AG20443 (cell line): ENCODE measurements at places on chromosomes 13 and 19.

DNA sequence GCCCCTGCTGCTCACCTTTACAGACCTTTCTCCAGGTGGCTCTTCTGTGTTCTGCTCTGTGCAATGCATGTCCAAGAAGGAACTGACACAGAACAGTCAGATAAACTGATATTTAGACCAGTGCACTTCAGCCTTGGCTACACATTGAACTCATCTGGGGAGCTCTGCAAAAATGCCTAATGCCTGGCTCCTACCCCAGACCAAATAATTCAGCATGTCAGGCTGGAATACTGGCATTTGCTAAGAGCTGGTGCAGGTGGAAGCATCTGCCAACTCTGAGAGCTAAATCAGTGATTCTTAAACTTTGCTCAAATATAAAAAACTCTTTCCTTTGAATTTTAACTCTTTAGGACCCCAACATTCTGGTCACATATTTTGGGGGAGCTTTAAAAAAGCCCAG, 118.2 kb upstream of the TSC22D1 start:
- no peak for DNase-seq

GRCh38 chr13:89455741-89456140, 1784.6 kb downstream of the SLITRK5 start:
- no peak for DNase-seq

DNA sequence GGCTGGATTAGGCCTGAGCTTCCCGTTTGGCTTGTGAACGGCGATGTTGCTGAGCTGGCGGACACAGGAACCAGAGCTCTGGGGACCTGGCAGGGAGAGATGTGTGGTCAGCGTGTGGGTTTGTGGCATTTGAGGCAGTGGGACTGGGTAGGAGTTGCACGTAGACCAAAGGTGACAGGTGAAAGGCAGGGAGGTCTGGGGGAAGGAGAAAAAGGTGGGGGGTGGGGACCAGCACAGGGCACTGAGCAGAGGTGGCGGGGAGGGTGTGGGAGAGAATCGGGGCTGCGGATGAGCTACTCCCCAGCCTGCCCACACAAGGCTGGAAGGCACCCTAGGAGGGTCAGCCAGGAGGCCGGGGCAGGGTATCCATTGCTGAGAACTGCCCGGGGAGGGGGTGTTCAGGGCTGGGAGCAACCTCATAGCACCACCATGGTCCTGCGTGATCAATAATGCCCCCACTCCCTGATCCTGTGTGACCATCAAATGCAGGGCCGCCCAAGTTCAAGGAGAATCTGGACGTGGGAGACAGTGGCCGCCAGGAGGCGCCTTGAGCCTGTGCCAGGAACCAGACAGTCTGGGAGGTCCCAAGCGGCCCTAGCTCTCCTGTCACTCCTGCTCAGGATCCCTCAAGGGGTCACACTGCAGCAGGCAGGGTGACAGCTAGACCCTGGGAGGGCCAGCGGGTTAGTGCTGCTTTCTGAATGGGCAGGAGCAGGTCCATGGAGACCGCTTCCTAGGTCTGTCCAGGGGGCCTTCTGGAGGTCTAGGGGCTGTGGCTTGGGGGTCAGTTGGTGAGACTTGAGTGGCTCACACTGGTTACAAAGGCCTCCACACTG, 12.8 kb upstream of the SELENOW start:
- peak; percentile 76 for DNase-seq

DNA sequence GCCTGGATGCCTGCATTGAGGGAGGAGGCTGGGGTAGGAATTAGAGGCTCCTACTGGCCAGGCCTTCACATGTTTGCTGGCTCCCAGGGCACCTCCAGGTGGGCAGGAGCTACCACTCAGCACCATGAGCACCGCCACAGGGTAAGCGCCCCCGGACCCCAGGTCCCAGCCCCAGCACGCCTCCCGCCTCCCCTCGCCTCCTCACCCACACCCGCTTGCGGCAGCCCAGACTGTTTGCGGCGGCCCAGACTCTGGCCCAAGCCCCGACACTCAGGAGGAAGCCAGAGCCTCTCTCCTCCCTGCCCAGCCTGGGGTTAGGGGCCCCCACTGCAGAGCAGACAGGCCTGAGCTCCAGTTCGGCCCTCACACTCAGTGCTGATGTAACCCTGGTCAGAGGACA, 652 bp downstream of the EPS8L1 start:
- DNase-seq = no peak

- DNase-seq = no peak
These were observed 359.3 kb upstream of the TSHZ3 start for GRCh38 chr19:31708520-31708919.

DNA sequence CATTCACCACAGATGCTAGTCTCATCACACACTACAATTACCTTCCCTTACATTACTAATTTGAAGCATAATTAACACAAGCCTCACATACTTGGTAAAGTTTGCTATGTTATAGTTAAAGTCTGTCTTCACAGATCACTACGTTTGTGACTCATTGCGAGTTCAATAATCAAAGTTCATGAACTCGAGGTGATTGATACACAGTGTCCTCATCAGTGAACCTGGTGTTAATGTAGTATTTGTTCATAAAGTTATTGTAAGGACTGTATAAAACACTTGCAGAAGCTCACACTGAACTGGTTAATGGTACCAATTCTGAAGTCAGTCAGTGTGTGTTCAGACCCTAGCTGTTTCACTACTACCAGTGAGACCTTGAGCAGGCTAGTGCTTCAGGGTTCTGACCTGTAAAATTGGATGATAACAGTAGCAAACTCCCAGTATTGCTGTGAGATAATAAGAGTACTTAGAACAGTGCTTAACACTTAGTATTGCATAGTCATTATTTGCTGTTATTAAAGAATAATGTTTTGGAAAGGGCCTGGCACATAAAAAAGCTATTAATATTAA, 313.3 kb downstream of the LIG4 start:
- DNase-seq = no peak

DNA sequence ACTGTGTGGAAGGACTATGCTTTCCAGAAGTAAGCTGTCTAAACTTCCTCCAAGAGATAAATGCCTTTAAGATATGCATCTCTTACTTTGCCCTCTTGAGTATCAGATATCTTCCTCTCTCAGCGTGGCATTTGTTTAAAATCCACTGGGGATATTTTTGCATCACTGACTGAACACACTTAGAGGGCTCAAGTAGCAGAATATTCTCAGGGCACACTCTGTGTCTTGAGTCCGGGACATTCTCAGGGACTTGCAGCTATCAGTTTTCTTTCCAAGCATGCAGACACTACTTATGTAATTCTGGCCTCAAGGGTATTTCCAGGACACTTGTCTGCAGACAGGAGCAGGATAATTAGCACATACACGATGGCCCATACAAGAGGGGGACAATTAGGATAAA, 84.7 kb downstream of the ERCC5 start:
- DNase-seq = no peak

- DNase-seq = peak; percentile 35
These were observed 22.5 kb upstream of the ZNF429 start for GRCh38 chr19:21482863-21483276.

DNA sequence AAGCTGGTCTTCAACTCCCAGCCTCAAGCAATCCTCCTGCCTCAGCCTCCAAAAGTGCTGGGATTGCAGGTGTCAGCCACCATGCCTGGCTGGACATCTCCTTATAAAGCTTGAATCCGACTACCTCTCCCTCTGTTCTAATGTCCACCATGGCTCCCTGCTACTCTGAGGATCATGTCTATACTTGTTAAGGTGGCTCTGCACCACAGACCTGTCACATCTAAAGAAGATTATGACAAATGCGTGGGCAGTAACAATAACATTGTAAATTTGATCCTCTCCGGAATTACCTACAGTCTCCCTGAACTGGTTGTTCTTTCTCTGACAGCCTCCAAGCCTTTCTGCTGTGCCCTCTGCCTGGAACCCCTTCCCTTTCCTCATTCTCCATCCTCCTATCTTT, 1.8 kb downstream of the NXNL1 start:
- DNase-seq = no peak

GRCh38 chr13:75963302-75963701, 327.2 kb downstream of the LMO7 start:
- DNase-seq = no peak

- DNase-seq = no peak
These were observed 15.4 kb upstream of the NOP53 start for GRCh38 chr19:47729799-47730520.

- DNase-seq = no peak
These were observed 130.8 kb downstream of the KLF12 start for GRCh38 chr13:74003374-74003773.

DNA sequence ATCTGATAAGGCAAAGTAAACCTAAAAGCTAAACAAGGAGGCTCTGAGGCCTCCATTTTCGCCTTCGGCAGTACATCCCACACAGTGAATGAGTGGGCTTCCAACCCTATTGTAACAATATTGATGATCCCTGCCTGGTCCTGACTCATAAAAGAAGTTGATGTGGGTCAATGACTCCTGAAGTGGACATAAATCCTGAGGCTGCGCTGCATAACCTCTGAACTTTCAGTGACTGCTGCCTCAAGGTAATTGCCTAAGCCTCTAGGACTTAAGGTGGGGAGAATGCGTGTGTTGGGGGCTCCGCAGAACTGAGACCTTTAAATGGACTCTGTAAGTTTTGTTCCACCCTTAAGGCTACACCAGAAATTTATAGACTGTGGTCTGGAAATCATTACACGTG, 42.6 kb downstream of the SIAH3 start:
- no peak for DNase-seq

DNA sequence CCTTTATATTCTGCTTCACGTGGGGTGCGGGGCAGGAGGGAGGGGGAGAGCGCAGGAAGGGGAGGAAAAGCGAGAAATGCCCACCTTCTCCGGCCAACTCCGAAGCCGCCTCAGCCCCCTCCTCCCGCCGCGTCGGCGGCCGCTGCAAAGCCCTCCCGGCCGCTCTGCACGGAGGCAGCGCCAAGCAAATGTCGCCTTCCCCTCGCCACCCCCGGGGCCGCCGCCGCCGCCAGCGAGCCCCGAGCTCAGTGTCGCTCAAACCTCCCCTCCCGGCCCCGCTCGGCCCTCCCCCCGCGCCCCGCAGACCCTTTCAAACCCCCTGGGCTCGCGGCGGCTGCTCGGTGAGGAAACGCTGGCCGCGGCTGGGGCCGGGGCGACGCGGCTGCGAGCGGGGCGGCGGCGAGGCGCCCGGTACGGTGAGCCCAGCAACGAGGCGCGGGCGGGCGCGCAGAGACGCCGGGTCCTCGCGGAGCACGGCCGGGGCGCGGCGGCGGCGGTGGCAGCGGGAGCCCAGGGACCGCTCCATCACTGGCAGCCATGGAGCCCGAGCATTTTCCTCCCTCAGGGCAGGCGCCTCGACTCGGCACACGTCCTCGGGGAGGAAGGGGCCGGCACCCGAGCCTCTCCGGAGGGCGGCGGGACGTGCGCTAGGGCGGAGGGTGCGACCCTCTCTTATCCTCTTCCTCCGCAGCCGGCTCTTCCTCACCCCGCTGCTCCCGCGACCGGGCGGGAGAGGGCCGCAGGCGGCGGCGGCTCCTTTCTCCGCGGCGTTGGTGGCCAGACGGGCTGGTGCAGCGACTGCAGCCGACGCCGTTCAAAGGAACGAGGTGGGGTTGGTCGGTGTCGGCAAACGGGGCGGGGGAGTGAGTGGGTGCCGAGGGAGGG, 463 bp upstream of the TSC22D1 start:
- DNase-seq = peak; percentile 50

DNA sequence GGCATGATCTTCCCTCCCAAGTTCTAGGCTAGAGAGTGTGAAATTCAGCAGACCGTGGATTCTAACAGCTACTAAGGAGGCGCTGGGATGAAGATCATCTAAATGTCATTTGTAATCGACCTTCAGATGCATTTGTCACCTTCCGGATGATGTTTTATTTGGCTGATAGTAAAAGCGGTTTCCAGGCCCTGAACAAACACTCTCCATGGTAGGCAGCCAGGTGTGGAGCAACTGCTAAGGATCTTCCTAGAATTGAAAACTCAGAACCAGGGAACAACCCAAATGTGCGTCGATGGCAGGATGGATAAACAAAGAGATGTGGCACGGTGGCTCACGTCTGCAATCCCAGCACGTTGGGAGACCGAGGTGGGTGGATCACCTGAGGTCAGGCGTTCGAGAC, 107.2 kb upstream of the CACNA1A start:
- DNase-seq = no peak

DNA sequence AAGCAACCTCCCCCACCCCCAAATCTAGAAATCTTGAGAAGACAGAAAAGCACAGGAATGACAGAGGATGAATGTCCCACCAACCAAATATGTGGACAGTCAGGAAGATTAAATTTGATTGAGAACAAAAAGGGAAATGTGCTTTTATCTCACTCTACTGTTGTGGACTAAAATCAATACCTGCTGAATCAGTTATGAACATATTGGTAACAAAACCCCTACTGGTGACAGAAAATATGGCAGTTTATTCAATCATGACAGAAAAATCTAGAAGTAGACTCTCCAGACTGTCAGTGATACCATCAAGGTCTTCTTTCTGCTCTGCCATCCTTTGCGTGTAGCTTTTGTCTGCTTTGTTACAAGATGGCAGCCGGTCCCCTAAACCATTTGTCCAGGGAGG, 35.2 kb downstream of the FAM216B start:
- DNase-seq = no peak

DNA sequence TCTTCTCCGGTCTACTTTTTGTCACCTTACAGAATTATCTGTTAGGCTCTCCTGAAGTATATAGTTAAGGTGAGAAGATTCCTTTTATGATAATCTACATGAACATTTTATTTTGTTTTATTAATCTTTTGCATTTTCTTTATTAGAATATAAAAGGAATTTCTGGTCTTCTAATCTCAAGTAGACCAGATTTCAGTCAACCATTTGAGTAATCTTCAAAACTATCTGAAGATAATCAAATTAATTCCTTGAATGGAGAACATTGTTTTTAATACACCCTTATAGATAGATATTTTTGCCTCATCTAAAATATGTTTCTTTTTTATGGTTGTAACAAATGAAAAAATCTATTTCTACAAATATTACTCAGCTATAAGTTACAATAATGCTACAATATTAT, 381.7 kb upstream of the PCDH20 start:
- DNase-seq = no peak

GRCh38 chr19:32642771-32643170, 32.2 kb downstream of the ANKRD27 start:
- DNase-seq = no peak

GRCh38 chr19:29845574-29846176, 33.9 kb downstream of the CCNE1 start:
- DNase-seq = peak; percentile 36

DNA sequence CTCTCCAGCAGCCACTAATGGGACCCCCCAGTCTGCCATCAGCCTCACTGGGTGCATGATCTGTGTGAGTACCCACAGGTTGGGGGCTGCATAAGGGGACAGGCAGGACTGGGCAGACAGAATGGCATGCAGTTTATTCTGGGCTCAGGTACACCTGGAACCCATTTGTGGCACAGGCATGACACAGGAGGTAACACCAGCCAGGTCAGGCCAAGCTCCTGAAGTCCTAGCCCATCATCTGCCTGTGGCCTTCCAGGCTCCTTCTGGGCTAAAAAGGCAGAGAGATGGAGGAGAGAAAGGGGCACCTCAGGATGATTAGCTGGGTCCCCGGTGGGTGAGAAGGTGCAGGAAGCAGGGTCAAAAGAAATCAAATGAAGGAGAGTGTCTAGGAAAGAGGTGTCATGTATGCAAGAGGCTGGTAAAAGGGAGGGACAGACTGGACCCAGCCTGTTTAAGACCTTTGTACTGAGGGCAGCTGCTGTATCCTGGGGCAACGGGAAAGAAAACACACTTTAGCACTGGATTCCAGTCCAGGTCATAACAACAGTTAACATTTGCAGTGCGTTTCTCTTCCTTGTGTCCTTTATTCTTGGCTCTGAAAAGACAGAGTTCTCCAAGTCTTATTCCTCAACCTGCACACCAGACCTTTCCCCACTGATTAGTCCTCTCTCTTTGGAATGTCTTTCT, 20.2 kb upstream of the DGKH start:
- no peak for DNase-seq
